ENCODE measurements at places on chromosomes 1 and 21. TPM values are rescaled to one million over a fixed set of nuclear protein-coding genes. Genes with fewer than 3 reads are reported as not detected.

GRCh38 chr1:107378866-107379265 lies 238.0 kb downstream of the NTNG1 start:
- H3K36me3 ChIP-seq, result no peaks in the 10 kb centered on the region
- no peak overlapping the region for H3K27ac ChIP-seq
- no peaks in the 10 kb centered on the region for H3K4me1 ChIP-seq
- H3K27me3 ChIP-seq, result no peaks in the 10 kb centered on the region
- no peak for DNase-seq

DNA sequence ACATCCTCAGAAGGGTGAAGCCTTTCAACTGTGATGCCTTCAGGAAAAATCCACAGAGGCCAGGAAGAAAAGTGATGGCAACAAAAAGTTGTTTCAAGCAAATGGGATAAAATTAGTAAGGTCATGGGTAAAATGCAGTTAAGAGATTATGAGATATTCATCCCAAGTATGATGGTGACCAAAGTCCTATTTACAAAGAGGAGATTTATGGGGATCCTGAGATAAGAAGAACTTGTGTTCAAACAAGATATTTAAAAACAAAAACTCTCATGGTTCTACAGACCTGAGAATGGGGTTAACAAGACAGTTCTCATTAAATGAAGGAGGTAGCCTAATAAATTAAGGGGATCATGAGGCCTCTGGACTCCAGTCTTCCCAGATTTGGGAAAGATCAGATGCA lies 184.4 kb downstream of the FCRL5 start:
- no peaks in the 10 kb centered on the region for H3K4me1 ChIP-seq
- no peak overlapping the region for H3K27ac ChIP-seq
- no peak overlapping the region for H3K4me3 ChIP-seq
- H3K36me3 ChIP-seq, result no peaks in the 10 kb centered on the region
- DNase-seq, result no peak
- no peaks in the 10 kb centered on the region for H3K27me3 ChIP-seq

DIO1 gene
- not detected for total RNA-seq

- H3K4me3 ChIP-seq, result no peak overlapping the region
- no peaks in the 10 kb centered on the region for H3K27me3 ChIP-seq
- H3K27ac ChIP-seq, result no peak overlapping the region
These were observed 64.1 kb upstream of the LRP8 start for GRCh38 chr1:53391982-53392381.

SPRR1A gene
- not detected for total RNA-seq

DNA sequence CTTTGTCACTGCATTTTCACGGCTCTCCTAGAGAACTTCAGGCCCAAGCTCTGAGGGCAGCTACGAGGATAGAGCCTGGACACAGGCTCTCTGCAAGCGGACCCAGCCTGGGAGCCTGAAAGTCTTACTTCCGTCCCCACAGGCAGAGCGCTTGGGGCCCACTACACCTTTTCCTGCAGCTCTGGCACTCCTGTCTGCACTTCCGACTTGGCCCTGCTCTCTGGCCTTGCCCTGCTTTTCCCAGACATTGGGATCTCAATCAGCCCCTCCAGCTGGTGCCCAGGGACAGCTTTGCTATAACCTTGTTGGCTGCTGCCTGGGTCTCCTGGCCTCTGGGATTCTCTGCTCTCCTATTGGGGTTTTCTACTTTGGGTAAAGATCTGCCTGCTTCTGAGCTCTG lies 27.6 kb downstream of the WNT4 start:
- peaks cover 94% of the 10 kb centered on the region for H3K36me3 ChIP-seq
- no peaks in the 10 kb centered on the region for H3K27me3 ChIP-seq
- H3K27ac ChIP-seq, result no peak overlapping the region
- H3K4me1 ChIP-seq, result no peaks in the 10 kb centered on the region
- no peak overlapping the region for H3K4me3 ChIP-seq
- no peak for DNase-seq

EFNA1 gene
- total RNA-seq, result 0.91 TPM

LAMC1 gene
- total RNA-seq, result 220 TPM

DNA sequence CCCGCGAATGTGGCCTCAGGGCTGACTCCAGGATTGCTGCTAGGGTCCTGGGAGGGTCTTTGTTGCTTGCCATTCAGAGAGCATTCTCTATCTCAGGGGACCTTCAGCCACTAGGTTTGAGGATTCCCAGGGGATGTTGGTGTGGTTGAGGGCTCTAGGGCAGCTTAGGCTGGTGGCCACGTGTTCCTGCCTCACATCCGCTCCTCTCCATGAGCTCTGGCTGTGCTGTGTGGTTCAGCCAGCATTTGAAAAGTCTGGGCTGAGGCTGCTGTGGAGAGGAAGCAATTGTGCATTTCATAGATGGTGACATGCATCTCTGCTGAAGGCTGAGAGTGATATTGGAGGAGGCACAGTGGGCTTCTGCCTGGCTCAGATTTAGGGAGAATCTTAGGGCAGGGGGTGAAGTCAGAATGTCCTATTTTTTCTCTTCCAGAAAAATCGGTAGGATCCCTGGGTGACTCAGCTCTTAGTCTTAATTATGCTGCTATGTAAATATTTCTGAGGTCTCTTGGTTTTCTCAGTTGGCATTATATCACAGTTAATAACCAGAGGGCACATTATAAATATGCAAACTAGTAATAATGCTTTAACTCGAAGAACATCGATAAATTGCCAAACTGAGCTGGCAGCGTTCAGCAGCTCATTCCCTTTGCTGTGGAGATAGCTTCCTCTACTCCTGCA lies 182.3 kb downstream of the CAMTA1 start:
- H3K36me3 ChIP-seq, result no peaks in the 10 kb centered on the region
- H3K4me3 ChIP-seq, result no peak overlapping the region
- no peak for DNase-seq
- H3K27ac ChIP-seq, result no peak overlapping the region
- no peaks in the 10 kb centered on the region for H3K27me3 ChIP-seq

DNA sequence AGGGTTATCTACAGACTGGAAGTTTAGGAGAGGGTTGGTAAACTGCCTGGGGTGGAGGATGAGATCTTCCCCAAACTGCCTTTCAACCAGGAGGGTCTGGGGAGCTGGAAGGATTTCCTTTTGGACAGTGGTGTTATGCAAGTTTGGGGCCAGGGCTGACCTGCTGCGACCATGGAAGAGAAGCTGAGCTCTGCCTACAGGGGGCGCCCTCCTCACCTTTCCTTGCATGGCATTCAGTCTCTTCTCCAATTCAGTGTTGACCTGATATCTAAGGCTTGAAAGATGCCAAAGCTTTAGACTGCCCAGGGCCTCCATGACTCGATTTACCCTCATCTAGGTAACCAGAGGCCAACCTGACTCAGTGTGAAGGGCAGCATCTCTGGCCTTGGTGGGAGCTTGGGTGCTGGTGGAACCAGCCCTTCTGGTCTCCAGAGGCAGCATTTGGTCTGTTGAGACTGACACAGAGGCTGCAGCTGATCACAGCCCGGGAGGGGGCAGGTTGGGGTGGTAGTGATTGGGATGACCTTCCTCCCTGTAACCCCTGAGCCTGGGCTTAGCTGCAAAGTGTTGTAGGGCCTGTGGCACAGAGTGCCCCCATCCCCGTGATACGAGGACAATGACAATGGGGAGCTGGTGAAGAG lies 170.0 kb downstream of the GRIK3 start:
- H3K36me3 ChIP-seq, result no peaks in the 10 kb centered on the region
- no peaks in the 10 kb centered on the region for H3K4me1 ChIP-seq
- DNase-seq, result no peak

DNA sequence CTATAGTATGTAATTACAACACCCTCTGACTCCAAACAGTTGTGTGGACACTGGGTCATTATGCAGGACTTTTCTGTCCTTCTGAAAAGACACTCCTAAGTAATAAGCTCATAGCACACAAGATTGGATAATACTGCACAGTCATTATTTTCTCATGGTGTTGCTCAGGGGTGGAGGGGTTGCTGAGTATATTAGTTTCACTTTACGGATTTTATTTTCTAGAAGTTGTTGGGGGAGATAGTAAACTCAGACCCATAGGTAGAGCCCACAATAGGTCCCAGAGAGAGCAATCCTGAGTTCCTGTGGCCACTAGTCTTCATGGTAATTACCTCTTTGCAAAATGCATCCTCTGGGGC lies 53.4 kb downstream of the DUSP10 start:
- no peak for DNase-seq
- H3K4me1 ChIP-seq, result no peaks in the 10 kb centered on the region
- H3K4me3 ChIP-seq, result no peak overlapping the region
- no peaks in the 10 kb centered on the region for H3K27me3 ChIP-seq
- H3K27ac ChIP-seq, result no peak overlapping the region
- no peaks in the 10 kb centered on the region for H3K36me3 ChIP-seq

DNA sequence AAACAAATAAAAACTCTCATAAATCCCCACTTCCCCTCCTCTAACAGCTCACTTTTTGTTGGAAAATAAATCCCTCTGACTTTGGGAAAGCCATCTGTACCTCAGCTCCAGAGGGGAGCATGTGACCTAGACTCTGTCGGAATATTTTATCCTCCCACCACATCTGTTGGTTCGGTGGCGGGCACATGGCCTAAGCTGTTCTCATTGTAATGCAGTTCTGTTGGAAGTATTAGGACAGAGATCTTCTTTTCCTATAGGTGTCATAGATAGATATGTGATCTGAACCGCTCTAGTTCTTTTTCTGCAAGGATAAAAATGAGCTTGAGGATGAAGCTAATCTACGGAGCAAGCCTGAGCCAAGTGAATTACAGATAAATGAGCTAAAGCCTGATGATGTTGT lies 50.5 kb upstream of the EPS8L3 start:
- H3K4me3 ChIP-seq, result no peak overlapping the region
- DNase-seq, result no peak
- no peaks in the 10 kb centered on the region for H3K36me3 ChIP-seq
- peaks cover 17% of the 10 kb centered on the region for H3K4me1 ChIP-seq
- no peak overlapping the region for H3K27ac ChIP-seq

- H3K27ac ChIP-seq, result no peak overlapping the region
- no peaks in the 10 kb centered on the region for H3K36me3 ChIP-seq
- no peaks in the 10 kb centered on the region for H3K27me3 ChIP-seq
- H3K4me1 ChIP-seq, result peaks cover 25% of the 10 kb centered on the region
- no peak for DNase-seq
These were observed 19.8 kb upstream of the PTP4A2 start for GRCh38 chr1:31957701-31958674.

USH2A gene
- not detected for total RNA-seq

DNA sequence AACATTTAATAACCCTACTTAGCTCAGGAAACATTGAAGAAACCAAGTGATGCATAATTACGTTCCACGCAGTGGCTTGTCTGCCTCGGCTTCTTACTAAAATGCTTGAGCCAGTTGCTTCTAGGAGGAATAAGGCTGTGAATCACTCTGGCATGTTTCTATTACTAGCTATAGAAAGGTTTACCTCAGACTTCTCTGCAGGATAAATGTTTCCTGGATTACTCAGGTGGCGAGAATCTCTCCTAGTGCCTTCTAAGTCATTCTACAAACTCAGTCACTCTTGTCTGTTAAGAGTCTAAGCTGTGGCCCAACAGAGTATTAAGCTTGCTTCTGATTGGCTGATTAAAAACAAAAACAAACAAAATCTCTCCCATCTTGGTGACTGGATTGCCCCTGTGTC lies 92.0 kb upstream of the RALGPS2 start:
- no peaks in the 10 kb centered on the region for H3K27me3 ChIP-seq
- no peak overlapping the region for H3K4me3 ChIP-seq
- H3K36me3 ChIP-seq, result no peaks in the 10 kb centered on the region
- no peak for DNase-seq

DNA sequence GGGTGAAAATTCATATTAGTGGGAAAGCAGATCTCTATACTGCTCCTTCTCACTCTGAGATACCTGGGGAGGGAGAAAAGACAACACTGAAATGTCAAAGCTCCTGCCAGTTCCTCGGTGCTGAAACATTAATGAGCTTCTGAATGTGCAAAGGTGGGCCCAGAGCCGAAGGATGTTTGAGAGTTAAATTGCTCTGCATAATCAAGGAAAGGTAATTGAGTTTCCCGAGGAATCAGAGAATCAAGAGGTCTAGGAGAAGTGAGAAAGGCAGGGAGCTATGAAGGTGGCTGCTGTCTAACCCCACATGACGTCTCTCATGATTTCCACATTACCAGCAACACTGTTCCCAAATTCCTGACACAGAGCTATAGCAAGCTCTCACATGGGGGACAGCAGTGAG lies 346.7 kb downstream of the SMYD3 start:
- H3K27me3 ChIP-seq, result no peaks in the 10 kb centered on the region
- no peaks in the 10 kb centered on the region for H3K36me3 ChIP-seq
- no peak overlapping the region for H3K4me3 ChIP-seq
- no peak overlapping the region for H3K27ac ChIP-seq

LAMC2 gene
- total RNA-seq, result not detected

DNA sequence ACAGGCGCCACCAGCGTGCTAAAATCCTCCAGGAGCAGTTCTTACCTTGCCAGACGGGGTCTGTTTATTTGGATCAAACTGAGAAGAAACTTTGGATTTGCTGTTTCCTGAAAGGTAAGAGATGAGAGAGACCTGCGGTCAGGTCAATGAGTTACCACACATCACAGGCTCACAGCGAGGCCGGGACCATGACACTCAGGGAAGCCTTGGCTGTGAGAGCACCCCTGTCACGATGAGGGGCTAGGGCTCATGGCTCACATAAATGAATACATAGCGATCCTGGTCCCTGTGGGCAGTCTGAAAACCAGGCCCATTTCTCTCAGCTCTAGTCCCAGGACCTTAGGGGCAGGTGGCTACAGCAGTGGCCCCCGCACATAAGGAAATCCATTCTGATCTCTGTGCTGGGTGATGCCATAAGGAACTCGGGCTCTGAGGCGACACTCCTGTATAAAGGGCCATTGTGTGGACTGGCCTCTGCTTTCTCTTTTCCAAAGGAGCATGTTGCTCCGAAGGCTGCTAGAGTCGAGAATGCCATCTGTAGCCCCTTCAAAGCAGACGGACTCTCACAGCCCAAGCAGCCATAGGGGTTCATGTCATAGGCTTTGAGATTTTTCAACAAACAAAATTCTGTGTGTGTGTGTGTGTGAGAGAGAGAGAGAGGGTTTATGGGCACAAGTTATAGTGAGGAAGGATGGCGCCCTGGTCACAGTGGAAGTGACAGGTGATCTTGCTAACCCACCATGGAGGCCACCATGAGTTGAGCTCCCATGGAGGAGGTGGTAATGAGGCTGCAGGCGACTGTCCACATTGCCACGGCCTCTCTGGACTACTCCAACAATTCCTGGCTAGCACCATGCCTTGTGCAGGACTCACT lies 9.0 kb upstream of the SRM start:
- no peak overlapping the region for H3K4me3 ChIP-seq
- no peaks in the 10 kb centered on the region for H3K4me1 ChIP-seq
- H3K27me3 ChIP-seq, result no peaks in the 10 kb centered on the region

DNA sequence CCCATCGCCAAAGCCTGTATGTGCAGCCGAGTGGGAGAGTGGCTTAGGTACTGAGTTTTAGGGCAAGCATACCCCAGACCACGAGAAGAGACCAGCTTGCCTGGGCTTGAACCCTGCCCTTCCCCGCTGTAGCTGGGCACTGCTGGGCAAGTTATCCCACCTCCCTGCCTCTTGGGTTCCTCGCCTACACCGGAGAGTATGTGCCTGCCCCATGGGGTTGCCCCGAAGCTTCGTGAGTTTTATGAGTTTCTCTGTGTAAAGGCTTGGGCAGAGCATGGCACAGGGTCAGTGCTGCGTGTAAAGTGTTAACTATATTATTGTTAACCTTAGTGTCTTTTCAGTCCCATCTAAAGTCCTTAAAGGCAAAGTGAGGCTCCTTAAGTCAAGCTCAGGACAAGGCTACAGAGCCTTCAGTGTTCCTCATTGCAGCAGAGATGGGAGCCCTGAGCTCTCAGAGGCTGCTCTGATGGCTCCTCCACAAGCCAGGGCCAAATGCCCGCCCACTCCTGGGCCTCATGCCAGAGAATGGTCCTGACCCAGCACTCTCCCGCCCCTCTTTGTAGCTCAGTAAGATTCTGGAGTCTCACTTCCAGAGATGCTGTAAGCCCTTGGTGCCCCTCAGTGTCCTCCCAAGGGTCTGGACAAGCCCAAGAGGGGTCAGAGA lies 37.0 kb upstream of the KCNA10 start:
- no peaks in the 10 kb centered on the region for H3K36me3 ChIP-seq
- no peak overlapping the region for H3K4me3 ChIP-seq
- no peak for DNase-seq
- H3K27me3 ChIP-seq, result peaks cover 40% of the 10 kb centered on the region
- no peak overlapping the region for H3K27ac ChIP-seq

KANK4 gene
- total RNA-seq, result not detected

All from SJSA1 (cell line).